ENCODE measurements at places on chromosomes 7 and 10.

DNA sequence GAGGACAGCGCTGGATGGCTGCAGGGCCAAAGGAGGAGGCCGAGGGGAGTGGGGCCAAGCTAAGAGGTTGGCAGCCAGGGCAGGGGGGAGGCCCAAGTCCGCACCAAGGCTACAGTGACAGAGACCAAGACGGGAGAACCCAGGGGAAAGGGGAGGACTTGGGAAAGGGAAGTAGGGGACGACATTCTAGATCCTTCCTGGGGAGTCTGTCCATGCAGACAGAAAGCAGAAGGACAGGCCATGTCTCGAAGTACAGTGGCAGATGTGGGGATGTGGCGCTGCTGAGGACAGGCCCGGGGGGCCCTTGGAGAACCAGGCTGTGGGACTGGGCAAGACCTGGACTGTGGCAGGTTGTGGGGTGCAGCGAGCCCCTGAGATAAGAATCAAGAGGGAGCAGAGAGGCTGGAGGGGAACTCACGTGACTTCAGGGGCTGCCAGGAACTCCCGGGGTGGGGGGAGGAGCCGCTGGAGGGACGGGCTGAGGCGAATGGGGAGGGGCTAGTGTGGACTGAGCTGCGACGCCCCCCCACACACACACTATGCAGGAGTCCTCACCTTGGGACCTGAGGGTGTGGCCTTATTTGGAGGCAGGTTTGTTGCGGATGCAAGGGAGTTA, 68.5 kb upstream of the TNRC18 start:
- no peak for DNase-seq

- no peak for DNase-seq
Measured at GRCh38 chr10:32961895-32962369, 3.9 kb upstream of the ITGB1 start.

DNA sequence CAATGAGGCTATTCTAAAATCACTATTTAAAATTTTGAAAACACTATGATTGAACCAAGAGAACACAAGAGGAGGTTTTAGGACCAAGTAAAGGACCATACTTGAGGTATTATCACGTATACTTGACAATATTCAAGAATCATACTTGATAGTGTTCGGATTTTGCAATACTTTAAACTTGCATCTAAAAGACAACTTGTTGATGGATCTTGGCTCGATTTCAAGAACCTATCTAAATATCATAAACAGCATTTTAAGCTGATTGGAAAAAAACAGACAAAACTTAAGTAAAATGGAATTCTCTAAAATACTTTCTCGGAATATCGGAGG, 1.3 kb downstream of the NAMPT start:
- no peak for DNase-seq

DNA sequence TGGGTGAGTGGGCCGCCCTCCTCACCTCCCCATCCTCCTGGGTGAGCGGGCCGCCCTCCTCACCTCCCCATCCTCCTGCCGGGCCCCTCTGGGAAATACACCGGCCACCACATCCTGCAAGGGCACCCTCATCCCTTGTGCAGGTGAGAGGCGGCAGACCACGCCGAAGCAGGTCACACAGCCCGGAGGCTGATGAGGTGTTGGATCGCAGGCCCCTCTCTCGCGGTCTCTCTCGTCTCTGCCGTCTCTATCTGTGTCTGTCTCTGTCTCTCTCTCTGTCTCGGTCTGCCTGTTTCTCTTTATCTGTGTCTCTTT, 30.8 kb upstream of the FOXL3 start:
- DNase-seq: no peak

DNA sequence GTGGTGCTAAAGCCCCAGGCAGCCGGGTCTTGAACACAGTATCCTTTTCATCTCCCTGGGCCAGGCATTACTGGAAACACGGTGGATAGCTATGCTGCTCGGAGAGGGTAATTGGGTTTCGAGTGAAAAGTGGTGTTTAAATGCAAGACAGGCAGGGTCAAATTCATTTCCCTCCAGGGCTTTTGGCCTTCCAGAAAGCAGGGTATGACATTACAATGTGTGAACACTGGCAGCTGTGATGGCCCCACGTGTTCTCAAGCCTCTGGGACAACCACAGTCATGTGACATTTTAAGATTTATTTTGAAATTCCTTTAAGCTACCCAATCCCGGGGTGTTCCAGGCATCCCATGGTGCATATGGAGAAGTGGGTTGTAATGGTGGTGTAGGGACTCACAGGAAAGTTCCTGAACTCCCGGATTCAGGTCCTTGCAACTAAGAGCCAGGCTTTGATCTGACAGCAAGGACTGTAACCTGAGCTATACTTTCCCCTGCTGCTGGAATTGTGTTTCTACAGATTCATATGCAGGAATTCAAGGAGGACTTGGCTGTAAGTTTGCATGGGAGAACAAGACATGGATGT, 46.8 kb downstream of the INSYN2A start:
- no peak for DNase-seq

DNA sequence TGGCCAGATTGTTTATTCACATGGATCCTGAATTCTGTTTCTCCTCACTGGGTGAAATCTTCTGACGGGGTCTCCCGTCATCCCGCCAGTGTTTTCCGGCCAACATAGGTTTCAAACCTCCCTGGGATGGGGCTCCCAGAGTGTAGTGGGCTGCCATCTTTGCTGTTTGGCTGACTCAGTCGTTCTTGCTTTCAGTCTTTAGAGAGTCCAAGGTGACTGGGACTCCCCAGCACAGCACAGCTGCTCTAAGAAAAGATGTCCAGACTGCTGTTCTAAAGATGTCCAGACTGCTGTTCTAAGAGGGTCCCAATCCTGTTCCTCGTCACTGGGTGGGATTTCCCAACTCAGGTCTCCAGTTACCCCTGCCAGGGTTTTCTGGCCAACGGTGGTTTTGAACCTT, 801.9 kb upstream of the IGFBP3 start:
- DNase-seq: no peak

All from activated naive CD8-positive, alpha-beta T cell treated with anti-CD3 and anti-CD28 coated beads, Interleukin-2, amount 50 U/mL, for 24 hours (primary cell).